ENCODE measurements at places on chromosomes 7 and 10.
A peak's percentile ranks its signal among the peaks of the same experiment; 100 is the strongest.

GRCh38 chr7:156380261-156380660 is 260.3 kb upstream of the RNF32 start:
- no peak for DNase-seq

- no peak for DNase-seq
Observed at GRCh38 chr7:149196705-149197171, 1.4 kb downstream of the ZNF282 start.

GRCh38 chr7:101743995-101744360 is 73.4 kb upstream of the CUX1 start:
- DNase-seq = no peak

- no peak for DNase-seq
Observed at GRCh38 chr10:108877095-108877561, 1046.2 kb downstream of the XPNPEP1 start.

- DNase-seq = no peak
Observed at GRCh38 chr7:77794000-77794399, 4.2 kb downstream of the TMEM60 start.

- no peak for DNase-seq
Observed at GRCh38 chr7:112610636-112611035, 129.8 kb downstream of the LSMEM1 start.

GRCh38 chr10:124280916-124281315 is 137.8 kb downstream of the OAT start:
- DNase-seq = no peak

DNA sequence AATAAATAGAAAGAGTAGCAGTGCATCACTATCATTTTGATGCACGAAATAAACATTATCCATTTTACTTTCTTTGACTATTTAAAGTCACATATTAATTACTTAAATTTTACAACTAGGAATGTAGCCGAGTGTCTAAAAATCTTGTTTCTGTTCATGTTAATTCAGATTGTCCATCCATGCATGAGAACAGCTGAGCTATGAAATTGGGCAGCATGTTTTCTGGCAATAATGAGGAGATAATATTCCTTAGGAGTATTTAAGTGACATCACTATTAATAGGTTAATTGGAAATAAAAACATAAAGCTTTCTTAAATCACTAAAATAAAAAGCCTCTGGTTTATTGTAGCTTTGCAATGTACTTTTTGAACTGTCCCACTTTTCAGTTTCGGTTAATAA is 293.8 kb downstream of the PHTF2 start:
- DNase-seq = no peak

DNA sequence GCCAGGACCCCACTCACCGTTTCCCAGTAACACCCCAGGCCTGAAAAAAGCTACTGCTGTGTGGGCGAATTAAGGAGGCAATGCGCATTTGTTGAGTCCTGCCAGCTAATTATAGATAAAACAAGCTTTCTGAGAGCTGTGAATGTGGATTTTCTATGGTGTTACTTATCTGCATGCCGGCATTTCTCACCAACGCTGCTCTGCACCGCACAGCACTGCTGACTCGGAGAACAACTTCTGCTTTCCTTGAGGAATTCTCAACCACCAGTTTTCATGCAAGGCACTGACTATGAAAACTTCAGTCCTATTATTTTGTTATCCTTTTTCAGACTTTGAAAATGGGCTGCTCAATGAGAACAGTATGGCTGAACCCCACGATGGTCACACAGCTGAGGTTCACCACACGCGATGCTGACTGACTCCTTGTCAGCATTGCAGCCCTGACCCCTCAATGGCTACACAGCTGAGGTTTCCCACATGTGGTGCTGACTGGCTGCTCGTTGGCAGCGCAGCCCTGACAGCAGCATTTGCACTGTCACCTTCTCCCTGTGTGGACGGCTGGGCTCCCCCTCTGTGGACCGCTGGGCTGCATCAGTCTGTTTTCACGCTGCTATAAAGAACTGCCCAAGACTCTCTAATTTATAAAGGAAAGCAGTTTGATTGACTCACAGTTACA is 190.6 kb downstream of the DIP2C start:
- DNase-seq = no peak

DNA sequence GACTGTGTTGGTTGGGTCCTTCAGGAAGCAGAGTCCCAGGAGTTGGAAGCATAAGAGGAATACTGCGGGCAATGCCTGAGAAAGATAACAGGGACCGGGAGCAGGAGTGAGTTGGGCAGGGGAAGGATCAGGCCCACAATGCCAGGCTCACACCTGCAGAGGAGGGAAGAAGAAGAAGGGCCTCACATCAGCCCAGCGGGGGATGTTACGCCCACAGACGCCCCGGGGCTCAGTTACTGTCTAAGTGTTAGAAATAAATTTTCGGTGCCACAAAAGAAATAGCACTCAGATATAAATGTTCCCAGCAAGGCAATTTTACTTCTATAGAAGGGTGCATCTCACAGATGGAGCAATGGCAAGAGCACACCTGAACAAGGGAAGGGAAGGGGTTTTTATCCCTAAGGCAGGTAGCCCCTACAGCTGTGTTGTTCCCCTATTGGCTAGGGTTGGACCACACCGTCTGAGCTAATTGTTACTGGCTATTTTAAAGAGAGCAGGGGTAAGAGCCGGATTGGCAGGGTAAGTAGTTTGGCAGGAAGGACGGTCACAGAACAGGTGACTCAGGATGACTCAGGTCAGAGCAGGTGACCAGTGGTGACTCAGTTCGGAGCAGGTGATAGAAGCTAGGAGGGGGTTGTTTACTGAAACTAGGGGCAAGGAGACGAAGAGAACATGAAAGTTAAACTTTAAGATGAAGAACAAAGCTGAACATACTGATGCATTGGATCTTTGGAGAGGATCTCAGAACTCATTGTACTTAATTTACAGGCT is at the start of gene NOS3:
Gene NOS3, plus strand, starts transcription at position 602 of the 771 bp plus-strand sequence. CDS start 2,787 bp downstream, outside the sequence.
- no peak for DNase-seq

GRCh38 chr7:26735976-26736600 is 128.3 kb downstream of the SKAP2 start:
- DNase-seq = no peak

DNA sequence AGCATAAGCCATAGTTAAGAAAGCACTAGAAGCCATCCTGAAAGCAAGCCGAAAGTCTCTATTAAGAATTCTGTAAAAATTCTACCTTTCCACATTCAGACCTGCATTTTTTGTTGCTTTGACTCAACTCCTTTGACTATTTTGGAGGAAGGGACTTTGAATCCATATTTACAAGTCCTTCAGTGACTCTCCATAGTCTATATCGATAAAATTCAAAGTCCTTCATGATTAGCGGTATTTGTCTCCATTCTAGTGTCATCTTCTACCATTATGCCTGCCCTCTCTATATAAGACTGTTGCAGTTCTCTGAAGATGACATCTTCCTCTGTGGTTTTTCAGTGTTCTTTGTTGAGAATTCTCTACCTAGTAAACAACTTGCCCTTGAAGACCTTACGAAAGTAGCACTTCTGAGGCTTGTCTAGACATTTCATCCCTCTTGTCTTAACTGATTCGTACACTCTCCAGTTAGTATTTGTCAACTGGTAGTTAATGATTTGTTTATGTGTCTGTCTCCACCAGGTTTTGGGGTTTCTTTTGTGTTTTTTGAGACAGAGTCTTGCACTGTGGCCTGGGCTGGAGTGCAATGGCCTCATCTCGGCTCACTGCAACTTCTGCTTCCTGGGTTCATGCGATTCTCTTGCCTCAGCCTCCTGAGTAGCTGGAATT is 1.7 kb downstream of the CCSER2 start:
- DNase-seq = no peak

DNA sequence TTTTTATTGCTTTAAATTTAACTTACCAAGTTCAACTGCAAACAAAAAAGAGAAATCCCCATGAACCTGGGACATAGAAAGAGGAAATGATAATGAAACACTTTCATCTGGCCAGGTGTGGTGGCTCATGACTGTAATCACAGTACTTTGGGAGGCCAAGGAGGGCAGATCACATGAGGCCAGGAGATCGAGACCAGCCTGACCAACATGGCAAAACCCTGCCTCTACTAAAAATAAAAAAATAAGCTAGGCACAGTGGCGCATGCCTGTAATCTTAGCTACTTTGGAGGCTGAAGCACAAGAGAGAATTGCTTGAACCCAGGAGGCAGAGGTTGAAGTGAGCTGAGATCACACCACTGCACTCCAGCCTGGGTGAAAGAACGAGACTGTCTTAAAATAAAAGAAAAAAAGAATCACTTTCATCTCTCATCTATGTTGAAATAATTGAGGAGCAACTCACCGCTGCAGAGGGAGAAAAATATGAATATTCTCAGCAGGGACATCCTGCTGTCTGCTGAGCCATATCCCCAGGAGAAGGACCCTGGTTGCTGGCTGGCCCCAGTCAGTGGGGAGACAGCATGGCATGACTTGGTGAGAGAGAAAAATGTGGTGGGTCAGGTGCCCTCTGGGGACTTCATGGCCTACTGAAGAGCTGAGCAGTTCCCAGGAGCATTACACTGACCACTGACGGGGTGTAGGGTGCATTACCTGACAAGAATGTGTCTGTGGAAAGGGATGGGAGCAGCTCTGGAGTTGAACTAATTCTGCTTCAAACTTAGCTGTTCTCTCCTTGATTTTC is 22.8 kb upstream of the TARP start:
- no peak for DNase-seq

GRCh38 chr7:54705436-54705835 is 53.6 kb downstream of the SEC61G start:
- DNase-seq = no peak

DNA sequence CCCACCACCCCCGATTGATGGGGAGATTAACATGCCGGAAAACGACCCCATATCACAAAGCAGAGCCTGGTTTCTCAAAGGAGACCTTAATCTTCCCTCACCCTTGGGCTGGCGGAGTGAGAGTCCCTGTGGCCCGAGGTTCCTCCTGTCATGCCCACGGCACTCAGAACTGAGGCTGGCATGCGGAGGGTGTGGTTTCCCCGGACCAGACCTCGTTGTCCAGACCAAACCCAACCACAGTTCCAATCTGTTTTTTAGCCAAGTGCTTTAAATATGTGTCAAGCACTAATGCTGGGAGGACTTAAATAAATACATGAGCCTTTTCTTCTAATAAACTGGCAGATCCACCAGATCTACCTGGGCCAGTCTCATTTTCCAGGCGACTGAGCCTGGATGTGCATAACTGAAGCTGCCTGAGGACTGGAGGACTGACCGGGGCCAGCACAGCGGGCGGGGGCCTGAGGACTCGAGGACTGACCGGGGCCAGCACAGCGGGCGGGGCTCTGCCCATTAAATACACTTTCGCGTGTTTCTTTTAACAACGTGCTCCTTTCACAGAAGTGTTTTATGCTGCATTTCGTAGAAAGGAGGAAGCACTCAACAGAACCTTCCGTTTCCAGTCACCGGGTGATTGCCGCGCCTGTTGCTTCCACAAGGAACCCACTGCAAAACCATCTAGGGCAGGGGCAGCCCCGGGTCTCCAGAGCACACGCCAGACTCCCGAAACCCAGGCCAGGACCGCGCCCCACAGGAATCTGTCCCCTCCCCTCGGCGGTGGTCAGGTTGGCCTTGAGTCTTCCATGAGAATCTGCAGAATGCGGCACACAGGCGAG is 334.6 kb downstream of the PTPRN2 start:
- no peak for DNase-seq

GRCh38 chr7:127391591-127392181 is 822 bp downstream of the ZNF800 start:
- DNase-seq = no peak

DNA sequence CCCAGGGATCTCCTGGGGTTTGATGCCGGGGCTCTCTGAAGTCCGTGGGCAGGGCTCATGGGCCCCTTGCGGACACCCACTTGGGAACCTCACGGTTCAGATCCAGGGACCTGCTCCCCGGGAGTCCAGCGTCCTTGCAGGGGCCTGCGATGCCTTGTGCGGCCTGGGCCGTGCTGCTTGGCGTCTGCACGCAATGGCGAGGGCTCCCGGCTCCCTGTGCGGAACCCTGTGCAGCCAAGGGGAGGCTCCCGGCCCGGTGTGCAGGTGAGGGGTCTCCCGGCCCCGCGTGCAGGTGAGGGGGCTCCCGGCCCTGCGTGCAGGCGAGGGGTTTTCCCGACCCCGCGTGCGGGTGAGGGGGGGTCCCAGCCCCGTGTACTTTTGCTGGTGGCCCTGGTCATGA is 146.7 kb downstream of the DNAJB6 start:
- no peak for DNase-seq

DNA sequence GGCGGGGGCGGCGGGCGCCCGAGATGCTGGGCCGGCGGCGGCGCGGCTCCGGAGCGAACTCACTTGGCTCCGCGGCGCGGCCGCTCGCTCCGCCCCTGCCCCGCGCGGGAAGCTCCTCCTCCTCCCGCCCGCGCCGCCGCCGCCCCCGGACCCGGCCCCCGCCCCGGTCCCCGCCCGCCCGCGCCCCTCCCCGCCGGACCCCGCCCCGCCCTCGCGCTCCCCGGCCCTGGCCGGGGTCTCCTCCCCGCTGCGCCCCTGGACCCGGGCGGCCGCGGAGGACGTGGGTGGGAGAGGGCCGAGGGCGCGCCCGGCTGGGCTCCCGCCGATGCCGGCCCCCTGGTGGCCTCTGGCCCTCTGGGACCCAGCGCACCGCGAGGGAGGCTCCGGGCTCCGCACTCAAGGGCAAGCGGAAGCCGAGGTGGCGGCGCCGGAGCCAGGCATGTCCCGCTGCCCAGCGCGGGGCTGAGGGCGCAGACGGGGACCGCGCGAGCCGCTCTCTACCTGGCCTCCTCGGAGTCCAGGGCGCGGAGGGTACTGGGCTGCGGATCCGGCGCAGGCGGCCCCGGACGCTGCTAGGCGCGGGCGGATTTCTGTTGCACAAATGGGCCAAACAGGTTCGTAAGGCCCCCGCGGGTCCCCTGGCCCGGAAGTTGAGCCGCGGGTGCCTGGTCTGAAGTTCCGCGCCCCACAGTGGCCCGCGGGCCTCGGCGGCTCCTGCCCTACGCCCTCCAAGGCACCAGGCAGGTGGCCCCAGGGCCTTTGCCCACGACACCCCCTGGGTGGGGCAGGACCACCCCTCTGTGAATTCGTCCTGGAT is at the start of gene TCERG1L:
Gene TCERG1L, minus strand, starts transcription at position 61 of the 817 bp plus-strand sequence. CDS start 86 bp downstream, outside the sequence.
- peak; percentile 49 for DNase-seq

DNA sequence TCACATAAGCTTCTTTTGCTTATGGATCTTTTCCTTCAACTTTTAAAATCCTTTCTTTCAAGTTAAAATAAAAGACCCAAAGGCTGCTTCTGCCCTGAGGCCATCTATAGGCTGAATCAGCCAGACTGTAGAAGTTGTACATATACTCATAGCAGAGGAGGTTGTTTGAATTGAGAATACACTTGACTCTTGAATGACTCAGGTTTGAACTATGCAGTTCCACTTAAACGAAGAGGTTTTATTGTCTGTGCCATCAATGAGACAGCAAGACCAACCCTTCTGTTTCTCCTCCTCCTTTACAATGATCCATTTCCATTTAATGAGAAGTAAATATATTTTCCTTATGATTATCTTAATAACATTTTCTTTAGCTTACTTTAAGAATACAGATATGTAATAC is 5.8 kb downstream of the ZNF365 start:
- DNase-seq = no peak

DNA sequence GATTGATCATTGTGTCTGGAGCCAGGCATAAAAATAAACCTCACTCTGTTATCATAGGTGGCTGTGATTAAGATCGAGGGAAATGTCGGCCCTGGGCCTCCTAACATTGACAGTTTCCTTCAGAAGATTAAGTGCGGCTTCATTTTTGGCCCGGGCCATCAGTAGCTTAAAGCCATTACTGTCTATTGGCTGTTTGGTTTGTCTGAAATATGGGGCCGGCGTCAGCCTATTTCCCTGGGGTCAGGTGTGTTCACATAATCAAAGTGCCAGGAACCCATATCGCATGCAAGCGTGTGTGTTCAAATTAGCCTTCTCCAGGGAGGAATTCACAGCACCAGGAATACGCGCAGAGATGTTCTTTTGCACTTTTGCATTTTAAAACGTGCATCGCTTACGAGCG is 114.7 kb downstream of the CUX1 start:
- no peak for DNase-seq
